ENCODE measurements at places on chromosomes 12 and 14. TPM values are rescaled to one million over a fixed set of nuclear protein-coding genes. Genes with fewer than 3 reads are reported as not detected.
A peak's percentile ranks its signal among the peaks of the same experiment; 100 is the strongest.

DNA sequence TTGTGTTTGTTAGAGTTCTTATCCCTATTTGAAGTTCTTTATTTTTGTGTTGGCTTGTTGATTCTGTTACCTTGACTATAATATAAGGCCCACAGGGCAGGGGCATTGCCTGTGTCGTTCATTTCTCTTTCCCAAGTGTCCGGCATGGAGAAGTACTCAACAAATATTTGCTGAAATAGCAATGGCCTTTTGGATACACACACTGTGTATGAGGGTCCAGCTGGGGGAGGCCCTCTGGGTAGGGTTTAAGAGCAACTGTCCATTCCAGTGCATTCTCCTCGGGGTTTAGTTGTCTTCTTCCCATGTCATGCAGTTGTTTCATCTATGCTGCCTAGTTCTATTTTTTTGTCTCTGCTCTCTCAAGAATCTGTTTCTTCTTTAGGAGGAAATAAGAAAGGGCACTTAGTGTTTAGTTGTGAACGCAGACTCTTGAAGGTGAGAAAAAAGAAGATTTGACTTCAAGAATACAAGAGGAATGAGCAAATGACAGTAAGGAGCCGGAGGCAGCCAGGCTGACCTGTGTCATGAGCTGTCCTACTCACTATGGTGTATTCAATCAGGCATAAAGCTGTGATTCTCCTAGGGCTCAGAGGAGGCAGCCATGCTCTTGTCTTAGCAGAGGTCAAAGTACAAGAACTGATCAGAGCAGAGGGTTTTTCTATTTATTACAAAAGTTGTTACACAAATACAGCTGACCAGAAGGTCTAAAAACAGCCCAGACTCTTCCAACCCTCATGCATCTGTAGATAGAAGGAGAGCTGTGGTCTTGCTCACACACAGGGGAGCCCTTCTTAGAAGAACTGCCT, 10.2 kb downstream of the ERG28 start:
- no peak for DNase-seq
- H3K4me3 ChIP-seq = no peak overlapping the region
- H3K4me1 ChIP-seq = no peaks in the 10 kb centered on the region
- H3K27me3 ChIP-seq = no peaks in the 10 kb centered on the region
- peaks cover 18% of the 10 kb centered on the region for H3K36me3 ChIP-seq

DNA sequence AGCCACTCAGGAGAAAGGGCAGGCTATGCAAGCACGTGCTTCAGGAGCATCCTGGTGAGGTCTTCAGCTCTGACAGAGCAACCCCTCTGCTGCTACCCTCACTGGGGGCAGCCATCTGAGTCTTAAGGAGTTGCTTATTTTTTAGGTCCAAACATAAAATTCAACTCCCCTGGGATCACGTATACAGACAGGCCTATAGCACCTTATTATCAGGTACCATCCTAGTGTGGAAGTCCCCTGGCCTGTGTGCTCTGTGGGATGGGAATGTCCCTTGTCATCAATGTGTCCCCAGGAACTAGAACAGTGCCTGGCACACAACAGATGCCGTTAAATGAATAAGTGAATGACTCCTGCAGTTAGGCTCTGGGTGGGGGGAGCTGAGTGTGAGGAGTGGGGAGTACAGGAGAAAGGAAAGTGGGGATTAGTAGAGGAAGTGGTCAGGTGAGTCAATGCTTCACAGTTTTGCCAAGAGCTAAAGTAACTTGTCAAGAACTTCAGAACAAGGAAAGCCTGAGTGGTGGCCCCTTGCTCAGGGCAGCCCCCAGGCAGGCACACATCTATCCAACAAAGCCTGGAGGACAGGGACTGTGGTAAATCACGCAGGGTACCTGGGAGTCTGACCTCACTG, 33.5 kb downstream of the DAD1 start:
- peaks cover 63% of the 10 kb centered on the region for H3K4me1 ChIP-seq
- peak overlapping the region; percentile 25 for H3K4me3 ChIP-seq
- DNase-seq = peak; percentile 46
- H3K27me3 ChIP-seq = no peaks in the 10 kb centered on the region

DNA sequence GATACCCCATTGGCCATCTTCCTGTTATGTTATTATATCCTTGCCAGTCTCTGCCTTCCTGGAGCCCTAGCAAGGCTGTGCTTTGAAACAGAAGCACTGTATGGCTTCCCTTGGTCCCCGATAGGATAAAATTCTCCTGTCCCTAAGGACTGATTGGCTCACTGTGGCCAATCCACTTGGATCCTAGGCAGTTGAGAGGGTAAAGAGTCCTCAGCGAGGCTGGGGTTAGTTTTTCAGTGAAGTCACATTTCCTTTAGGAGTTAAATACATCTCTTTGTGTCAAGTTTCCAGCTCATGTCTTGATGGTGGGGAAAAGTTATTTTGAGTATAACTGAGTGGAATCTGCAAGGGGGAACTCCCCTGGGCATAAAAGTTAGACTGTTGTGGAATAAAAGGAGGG, 7.3 kb downstream of the AACS start:
- H3K27ac ChIP-seq = no peak overlapping the region
- no peaks in the 10 kb centered on the region for H3K4me1 ChIP-seq
- H3K36me3 ChIP-seq = peaks cover 14% of the 10 kb centered on the region
- no peak overlapping the region for H3K4me3 ChIP-seq
- DNase-seq = no peak
- H3K27me3 ChIP-seq = no peaks in the 10 kb centered on the region

- H3K36me3 ChIP-seq = no peaks in the 10 kb centered on the region
- no peak for DNase-seq
- no peak overlapping the region for H3K27ac ChIP-seq
- H3K4me1 ChIP-seq = no peaks in the 10 kb centered on the region
- H3K27me3 ChIP-seq = no peaks in the 10 kb centered on the region
- H3K4me3 ChIP-seq = no peak overlapping the region
These were observed 85.5 kb upstream of the FZD10 start for GRCh38 chr12:130076752-130077151.

DNA sequence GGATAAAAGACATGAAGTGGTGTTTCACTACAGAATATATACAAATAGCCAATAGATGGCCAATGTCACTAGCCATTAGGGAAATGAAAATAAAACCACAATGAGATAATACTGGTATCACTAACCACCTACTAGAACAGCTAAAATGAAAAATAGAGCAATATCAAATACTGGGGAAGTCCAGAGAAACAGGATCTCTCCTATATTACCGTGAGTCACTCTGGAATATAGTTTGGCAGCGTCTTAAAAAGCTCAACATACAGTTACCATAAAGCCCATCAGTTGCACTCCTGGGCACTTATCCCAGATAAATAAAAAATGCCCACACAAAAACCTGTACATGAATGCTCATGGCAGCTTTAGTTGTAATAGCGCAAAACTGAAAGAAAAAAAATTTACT, 101.7 kb downstream of the TMTC1 start:
- no peaks in the 10 kb centered on the region for H3K27me3 ChIP-seq
- H3K4me1 ChIP-seq = no peaks in the 10 kb centered on the region
- H3K4me3 ChIP-seq = no peak overlapping the region
- DNase-seq = no peak

- no peaks in the 10 kb centered on the region for H3K27me3 ChIP-seq
- H3K4me3 ChIP-seq = no peak overlapping the region
- H3K36me3 ChIP-seq = no peaks in the 10 kb centered on the region
- DNase-seq = no peak
- no peak overlapping the region for H3K27ac ChIP-seq
These were observed 44.3 kb downstream of the TMTC1 start for GRCh38 chr12:29739279-29739991.

DNA sequence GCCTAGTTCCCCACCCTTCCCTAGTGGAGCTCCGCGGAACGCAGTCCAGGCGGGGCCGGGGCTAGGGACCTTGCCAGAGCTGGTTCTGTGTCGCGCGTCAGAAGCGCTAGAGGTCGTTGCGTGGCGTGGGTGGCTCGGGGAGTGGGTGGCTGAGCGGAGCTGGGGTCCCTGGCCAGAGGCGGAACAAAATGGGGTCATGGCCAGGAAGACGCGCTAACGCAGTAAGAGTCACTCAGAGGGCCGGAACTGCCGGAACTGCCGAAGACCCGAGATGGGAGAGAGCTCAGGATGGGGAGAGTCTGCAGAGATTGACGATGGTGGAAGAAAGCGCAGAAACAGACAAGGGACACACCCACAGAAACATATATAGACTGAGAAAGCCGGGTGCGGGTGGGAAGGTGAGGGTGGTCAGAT, 4.8 kb downstream of the DGKA start:
- H3K4me3 ChIP-seq = peak overlapping the region; percentile 53
- no peaks in the 10 kb centered on the region for H3K27me3 ChIP-seq
- no peak for DNase-seq
- H3K4me1 ChIP-seq = peaks cover 82% of the 10 kb centered on the region
- H3K36me3 ChIP-seq = peaks cover 70% of the 10 kb centered on the region
- peak overlapping the region; percentile 73 for H3K27ac ChIP-seq

DNA sequence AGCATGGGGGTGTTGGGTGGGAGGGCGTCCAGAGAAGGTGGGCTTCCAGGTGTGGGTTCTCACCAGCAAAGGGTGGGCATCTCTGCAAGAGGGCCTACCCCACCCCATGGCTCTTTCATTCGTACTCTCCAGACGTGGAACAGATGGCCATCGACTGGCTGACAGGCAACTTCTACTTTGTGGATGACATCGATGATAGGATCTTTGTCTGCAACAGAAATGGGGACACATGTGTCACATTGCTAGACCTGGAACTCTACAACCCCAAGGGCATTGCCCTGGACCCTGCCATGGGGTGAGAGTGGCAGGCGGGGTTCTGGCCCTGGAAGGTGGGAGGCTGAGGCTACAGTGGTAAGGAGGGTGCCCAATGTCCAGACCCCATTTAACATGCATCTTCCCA, 6.7 kb upstream of the LRP1-AS start:
- peaks cover 7% of the 10 kb centered on the region for H3K4me1 ChIP-seq
- no peak for DNase-seq
- H3K4me3 ChIP-seq = no peak overlapping the region
- H3K27ac ChIP-seq = no peak overlapping the region
- H3K27me3 ChIP-seq = peaks cover 13% of the 10 kb centered on the region

- no peak overlapping the region for H3K4me3 ChIP-seq
- peaks cover 4% of the 10 kb centered on the region for H3K4me1 ChIP-seq
- H3K36me3 ChIP-seq = no peaks in the 10 kb centered on the region
These were observed 5.5 kb upstream of the CELA1 start for GRCh38 chr12:51351913-51352532.

GRCh38 chr12:65696227-65696626, 128.1 kb upstream of the HMGA2 start:
- DNase-seq = no peak
- H3K27ac ChIP-seq = no peak overlapping the region
- no peaks in the 10 kb centered on the region for H3K36me3 ChIP-seq
- peaks cover 2% of the 10 kb centered on the region for H3K27me3 ChIP-seq

- H3K36me3 ChIP-seq = no peaks in the 10 kb centered on the region
- H3K27me3 ChIP-seq = no peaks in the 10 kb centered on the region
- peak overlapping the region; percentile 84 for H3K4me3 ChIP-seq
- peaks cover 21% of the 10 kb centered on the region for H3K4me1 ChIP-seq
- no peak for DNase-seq
- peak overlapping the region; percentile 85 for H3K27ac ChIP-seq
These were observed 484 bp downstream of the MIS18BP1 start for GRCh38 chr14:45252366-45253069.

- H3K27me3 ChIP-seq = no peaks in the 10 kb centered on the region
- no peak overlapping the region for H3K27ac ChIP-seq
- no peaks in the 10 kb centered on the region for H3K4me1 ChIP-seq
- H3K36me3 ChIP-seq = no peaks in the 10 kb centered on the region
These were observed 7.0 kb upstream of the METTL17 start for GRCh38 chr14:20982646-20983369.

DNA sequence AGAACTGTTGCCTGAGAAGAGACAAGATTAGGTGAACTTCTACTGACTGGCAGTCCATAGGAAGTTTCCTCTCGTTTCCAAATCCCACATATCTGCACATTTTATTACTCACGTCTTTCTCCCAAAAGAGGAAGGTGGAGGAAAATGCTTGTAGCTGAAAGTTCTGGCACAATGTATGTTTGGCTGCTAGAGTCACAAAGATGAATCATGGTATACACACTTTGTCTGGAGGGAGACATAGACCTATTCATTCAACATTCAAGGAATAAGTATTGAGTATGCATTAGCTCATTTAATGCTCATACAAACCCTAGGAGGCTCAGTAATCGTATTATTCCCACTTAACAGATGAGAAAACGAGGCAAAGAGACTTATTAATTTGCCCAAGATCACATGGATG, 291.8 kb downstream of the FOXN3 start:
- no peaks in the 10 kb centered on the region for H3K4me1 ChIP-seq
- H3K27ac ChIP-seq = no peak overlapping the region
- H3K4me3 ChIP-seq = no peak overlapping the region
- H3K36me3 ChIP-seq = no peaks in the 10 kb centered on the region
- DNase-seq = no peak
- no peaks in the 10 kb centered on the region for H3K27me3 ChIP-seq

DNA sequence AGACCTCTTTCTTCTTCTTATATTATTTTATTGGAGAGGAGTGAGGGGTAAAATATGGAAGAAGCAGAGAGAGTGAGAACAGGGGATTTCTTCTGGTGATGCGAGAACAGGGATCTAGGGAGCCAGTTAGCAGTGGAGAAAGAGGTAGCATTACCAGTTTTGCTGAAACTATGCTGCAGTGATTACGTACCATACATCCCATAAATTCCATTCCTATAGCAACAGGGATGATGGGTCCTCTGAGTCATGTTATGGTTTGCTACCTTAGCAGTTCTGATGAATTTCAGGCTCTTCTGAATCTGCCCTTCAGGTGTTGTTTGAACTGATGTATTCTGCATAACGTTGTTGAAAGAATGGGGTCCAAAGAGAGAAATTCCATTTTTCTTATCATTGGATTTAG, 625.4 kb upstream of the LRFN5 start:
- no peak overlapping the region for H3K27ac ChIP-seq
- no peak for DNase-seq
- no peaks in the 10 kb centered on the region for H3K36me3 ChIP-seq
- H3K4me1 ChIP-seq = no peaks in the 10 kb centered on the region
- H3K27me3 ChIP-seq = no peaks in the 10 kb centered on the region

DNA sequence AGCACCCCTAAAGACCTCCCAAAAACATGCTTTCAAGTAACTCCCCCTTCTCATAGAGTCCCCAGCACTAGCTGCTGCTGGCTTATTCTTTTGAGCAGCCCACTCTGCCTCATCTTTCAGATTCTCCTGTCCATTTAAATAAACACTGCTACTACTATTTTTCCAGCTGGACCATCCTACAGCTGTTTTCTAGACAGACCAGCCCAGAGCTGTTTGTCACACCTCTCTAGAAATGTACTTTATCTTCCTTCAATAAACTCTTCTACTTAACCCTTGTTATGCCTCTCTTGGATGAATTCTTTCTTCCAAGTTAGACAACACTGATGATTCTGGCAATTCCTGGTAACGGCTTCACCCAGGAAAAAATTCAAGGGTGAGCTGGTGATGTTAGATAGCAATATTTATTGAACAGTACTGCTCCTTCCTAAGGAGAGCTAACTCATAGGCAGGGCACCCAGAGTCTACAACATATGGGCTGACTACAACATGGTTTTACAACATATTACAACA, 995.7 kb downstream of the LRFN5 start:
- no peaks in the 10 kb centered on the region for H3K4me1 ChIP-seq
- H3K27ac ChIP-seq = no peak overlapping the region
- no peaks in the 10 kb centered on the region for H3K36me3 ChIP-seq
- no peak for DNase-seq
- H3K27me3 ChIP-seq = no peaks in the 10 kb centered on the region
- H3K4me3 ChIP-seq = no peak overlapping the region

GRCh38 chr12:75120311-75120711, 89.3 kb downstream of the KCNC2 start:
- H3K27me3 ChIP-seq = no peaks in the 10 kb centered on the region
- no peaks in the 10 kb centered on the region for H3K4me1 ChIP-seq
- no peak for DNase-seq
- H3K4me3 ChIP-seq = no peak overlapping the region
- no peaks in the 10 kb centered on the region for H3K36me3 ChIP-seq

Gene FGD6
- 1.4 TPM for total RNA-seq

Gene HOXC9
- not detected for total RNA-seq

Gene PLBD1
- 0.20 TPM for total RNA-seq

Gene A2ML1
- total RNA-seq = not detected

Gene PCBP2
- total RNA-seq = 1,023 TPM

Gene OTX2
- not detected for total RNA-seq
